ENCODE measurements at places on chromosomes 3 and 15. TPM values are rescaled to one million over a fixed set of nuclear protein-coding genes. Genes with fewer than 3 reads are reported as not detected.

PIGBOS1 gene
- total RNA-seq, result 11.0 TPM

CYP8B1 gene
- not detected for total RNA-seq

SENP5 gene
- total RNA-seq, result 32.4 TPM

SLC35G2 gene
- 0.12 TPM for total RNA-seq

CCR9 gene
- total RNA-seq, result not detected

NEK11 gene
- total RNA-seq, result 1.1 TPM

MAP1A gene
- total RNA-seq, result 9.9 TPM

NCEH1 gene
- total RNA-seq, result 5.0 TPM

GOLGA6A gene
- not detected for total RNA-seq

PLAAT1 gene
- total RNA-seq, result not detected
